NCI-H2107 (cell line): ENCODE measurements at places on chromosomes 6 and 20.

- DNase-seq, result no peak
Observed at GRCh38 chr20:47263080-47263464, 93.4 kb downstream of the ZMYND8 start.

GRCh38 chr6:39166189-39166911 is 51.4 kb upstream of the SAYSD1 start:
- DNase-seq, result peak; percentile 42

- no peak for DNase-seq
Observed at GRCh38 chr6:129672881-129673631, 36.9 kb downstream of the ARHGAP18 start.

DNA sequence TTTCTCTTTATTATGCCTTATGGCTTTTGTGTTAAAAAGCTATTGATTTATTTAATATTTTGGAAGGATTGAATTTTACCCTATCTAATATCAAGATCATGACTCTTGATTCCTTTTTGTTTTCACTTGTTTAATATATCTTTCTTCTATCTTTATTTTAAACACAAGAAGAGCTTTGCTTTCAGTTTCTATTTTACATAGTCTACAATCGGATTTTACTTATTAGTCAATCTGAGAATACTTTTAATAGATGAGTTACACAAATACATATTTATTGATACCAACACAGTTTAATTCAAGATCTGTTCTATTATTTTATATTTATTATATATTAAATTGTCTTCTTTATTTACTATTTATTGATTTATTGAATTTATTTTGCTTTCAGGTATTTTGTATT is 218.8 kb downstream of the ESR1 start:
- no peak for DNase-seq

DNA sequence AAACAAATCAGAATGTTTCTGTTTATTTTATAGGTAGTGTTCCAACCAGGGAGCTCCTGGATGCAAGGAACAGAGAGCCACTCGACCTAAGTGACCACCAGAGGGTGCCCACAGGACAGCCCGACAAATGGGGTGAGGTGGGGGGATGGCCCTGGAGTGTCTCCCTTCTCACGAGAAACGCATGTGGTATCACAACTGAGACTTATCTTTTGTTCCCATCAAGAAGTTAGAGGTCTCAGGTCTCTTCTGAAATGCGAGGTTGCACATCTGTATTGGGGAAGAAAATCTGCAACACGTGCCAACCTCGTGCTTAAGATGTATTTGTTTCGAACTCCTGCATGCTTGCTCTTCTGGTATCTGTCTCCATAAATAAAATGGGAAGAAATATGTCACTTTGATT is 104.0 kb downstream of the ISM1 start:
- no peak for DNase-seq

DNA sequence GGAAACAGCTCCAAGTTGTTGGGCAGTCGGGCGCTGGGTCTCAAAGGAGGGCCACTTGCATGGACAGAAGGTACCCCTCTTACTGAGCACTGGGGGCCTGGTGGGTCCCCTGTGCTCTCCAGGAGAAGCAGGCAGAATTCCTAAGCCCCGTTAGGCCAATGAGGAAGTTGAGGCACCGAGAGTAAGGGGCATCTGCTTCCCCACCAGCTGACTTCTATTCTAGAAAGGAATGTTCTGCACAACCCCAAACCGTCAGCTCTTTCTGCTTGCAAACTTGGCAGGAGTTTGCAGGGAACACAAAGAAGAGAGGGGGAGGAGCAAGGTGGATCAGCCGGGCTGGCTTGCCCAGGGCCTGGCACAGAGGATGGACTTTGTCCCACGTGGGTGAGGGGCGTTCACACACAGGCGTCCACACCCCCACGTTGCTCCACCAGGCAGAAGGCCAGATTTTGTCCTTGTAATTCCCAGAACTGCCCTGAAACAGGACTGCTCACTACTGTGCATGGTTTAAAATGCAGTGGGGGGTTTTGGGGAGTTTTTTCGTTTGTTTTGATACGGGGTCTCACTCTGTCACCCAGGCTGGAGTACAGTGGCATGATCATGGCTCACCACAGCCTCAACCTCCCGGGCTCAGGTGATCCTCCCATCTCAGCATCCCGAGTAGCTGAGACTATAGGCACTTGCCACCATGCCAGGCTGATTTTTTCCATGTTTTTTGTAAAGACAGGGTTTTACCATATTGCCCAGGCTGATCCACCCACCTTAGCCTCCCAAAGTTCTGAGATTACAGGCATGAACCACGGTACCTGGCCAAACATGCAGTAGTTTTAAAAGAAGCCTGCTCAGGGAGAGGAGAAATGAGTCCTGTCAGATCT is 93.3 kb downstream of the SNX5 start:
- no peak for DNase-seq

DNA sequence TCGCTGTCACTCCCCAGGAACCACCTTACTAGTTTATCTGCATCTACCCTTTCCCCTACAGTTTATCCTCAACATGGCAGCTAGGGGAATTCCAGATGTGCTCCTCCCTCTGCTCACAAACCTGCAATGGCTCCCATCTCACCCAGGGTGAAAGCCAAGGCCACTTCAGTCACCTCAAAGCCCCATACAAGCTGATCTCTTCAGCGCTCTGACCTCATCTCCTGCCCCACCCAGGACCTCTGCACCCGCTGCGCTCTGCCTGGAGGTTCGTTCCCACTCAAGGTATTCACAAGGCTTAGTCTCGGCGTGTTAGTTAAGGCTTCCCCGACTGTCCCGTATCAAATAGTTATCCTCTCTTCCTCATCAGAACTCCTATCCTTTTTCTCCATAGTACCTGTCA is 28.6 kb upstream of the SPDEF start:
- no peak for DNase-seq

- no peak for DNase-seq
Observed at GRCh38 chr20:46771195-46771588, 61.7 kb downstream of the SLC2A10 start.

- DNase-seq, result no peak
Observed at GRCh38 chr20:17445543-17445942, 85.6 kb downstream of the BFSP1 start.
